Esophagus squamous epithelium (tissue), 5 donors: ENCODE measurements at places on chromosomes 7 and 10. TPM values are rescaled to one million over a fixed set of nuclear protein-coding genes. Genes with fewer than 3 reads are reported as not detected.

Gene CRYGN
- total RNA-seq = not detected

Gene DNAH11
- 7.4 TPM for total RNA-seq

DNA sequence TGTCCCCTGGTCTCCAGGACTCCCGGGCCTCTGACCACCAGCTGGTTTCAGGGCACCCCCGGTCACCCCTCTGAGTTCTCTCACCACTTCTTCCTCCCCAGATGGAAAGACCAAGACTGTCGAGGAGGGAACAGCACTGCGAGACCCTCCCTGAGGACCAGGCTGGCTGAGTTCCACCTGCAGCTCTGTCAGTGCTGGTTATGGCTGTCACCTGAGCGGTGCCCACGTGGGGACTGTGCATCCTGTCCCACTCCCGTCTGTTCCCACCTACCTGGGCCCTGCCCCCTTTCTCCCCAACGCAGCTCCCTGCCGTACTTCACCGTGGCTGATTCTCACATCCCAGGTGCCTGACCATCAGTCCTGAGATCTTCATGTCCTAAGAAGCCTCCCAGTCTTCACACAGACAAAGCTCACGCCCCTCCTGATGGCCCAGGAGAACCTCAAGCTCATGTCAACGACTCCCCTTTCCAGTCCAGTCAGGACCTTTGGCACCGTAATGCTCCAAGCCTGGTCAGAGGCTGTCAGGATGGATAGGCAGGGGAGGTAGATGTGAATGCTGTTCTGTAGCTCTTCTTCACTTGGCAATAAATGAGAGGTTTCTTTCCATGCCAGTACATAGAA is 159.7 kb downstream of the USP6NL start:
- H3K36me3 ChIP-seq = no peaks in the 10 kb centered on the region
- no peak overlapping the region for H3K4me3 ChIP-seq
- no peaks in the 10 kb centered on the region for H3K27me3 ChIP-seq
- no peak overlapping the region for H3K27ac ChIP-seq
- no peak for DNase-seq

DNA sequence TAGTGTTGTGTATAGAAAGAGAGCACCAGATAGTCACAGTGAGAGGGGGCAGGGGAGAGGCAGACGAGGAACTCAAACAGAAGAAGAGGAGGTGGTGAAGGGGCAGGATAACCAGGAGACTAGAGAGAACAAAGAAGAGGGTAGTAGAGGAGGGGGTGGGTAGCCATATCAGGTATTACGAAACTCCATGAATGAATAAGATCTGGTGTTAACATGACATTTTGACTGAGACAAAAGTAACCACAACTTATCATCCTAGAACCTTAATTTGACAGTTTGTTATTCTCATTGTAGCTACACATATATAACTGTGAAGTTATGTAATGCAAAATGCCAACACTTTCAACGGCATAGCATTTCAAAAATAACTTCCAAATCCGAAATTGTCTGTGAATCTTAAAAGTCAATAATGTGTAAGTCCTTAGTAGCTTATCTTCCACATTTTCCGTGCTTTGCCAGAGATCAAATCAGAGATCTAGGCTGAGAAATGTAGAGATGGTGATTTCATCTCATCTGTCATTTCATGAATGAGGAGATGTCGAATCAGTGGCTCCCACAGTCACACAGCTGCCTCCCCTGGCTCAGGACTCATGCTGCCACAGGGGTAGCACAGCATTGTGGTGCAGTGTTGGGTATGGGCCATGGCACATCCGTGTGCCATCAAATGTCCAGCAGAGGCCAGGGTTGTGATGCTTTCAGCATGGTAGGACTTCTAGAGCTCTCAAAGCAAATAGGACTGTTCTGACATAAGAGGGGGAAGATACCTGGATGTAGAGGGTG is 202.1 kb downstream of the HECW1 start:
- no peaks in the 10 kb centered on the region for H3K27me3 ChIP-seq
- DNase-seq = no peak
- no peaks in the 10 kb centered on the region for H3K36me3 ChIP-seq
- no peak overlapping the region for H3K4me3 ChIP-seq
- no peaks in the 10 kb centered on the region for H3K4me1 ChIP-seq
- H3K27ac ChIP-seq = no peak overlapping the region

DNA sequence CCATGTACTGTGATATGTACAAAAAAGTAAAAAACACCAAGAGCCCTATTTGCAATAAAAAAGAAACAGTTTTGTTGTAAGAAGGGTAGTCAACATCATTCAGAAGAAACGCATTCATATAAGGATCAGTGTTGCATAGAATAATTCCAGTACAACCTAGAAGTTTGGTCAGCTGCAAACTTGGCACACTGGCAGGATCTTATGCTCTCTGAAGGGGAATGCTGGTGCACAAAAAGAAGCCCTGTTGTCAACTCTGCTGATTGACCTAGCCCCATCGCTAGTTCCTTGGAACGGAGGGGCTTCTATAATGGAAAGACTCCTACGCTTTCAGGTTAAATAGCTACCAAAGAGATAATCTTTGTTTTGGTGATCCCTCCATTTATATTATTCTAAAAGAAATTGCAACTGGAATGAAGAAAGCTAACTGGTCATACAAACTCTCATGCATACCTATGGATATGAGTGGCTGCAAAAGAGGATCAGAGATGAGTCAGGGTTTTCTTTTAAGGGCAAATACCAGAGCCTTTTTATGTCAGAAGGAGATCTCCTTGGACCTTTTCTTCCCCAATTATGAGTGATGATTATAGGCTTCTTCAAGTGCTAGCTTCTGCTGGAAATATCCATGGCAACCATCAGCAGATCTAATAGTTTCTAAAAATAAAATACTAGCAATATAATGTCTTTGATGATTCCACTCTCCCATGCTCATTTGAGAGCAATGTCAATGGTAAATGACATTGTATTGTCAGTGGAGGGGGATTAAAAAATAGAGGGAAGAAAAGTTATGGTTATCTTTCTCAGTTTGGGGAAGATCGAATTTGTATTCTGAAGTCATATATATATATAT is 312.4 kb upstream of the CACNA2D1 start:
- H3K27ac ChIP-seq = no peak overlapping the region
- H3K27me3 ChIP-seq = no peaks in the 10 kb centered on the region
- no peak for DNase-seq
- no peaks in the 10 kb centered on the region for H3K36me3 ChIP-seq
- no peaks in the 10 kb centered on the region for H3K4me1 ChIP-seq

DNA sequence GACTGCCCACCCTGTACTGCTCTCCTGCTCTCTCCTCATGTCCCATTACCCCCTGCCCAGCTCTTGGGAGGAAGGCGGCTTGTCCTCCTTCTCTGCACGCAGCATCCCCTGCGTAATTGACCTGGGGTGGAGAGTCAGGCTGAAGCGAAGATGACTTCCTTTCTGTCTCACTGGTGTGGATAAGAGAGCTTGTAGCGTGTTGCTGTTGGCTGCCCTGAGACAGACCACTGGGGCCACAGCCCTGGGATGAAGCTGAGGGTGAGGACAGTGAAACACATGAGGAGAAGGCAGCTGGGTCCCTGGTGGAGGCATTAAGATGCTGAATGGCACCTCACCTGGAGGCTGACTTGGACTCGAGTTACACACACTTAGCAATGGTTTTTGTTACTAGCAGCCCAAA is 310.3 kb upstream of the ZNF32 start:
- no peaks in the 10 kb centered on the region for H3K36me3 ChIP-seq
- no peaks in the 10 kb centered on the region for H3K27me3 ChIP-seq
- DNase-seq = no peak
- no peak overlapping the region for H3K27ac ChIP-seq
- no peak overlapping the region for H3K4me3 ChIP-seq
- no peaks in the 10 kb centered on the region for H3K4me1 ChIP-seq
